ENCODE measurements at places on chromosomes 7 and 10. TPM values are rescaled to one million over a fixed set of nuclear protein-coding genes. Genes with fewer than 3 reads are reported as not detected.

The ITGA8 gene
- polyA plus RNA-seq: not detected

The CRTAC1 gene
- polyA plus RNA-seq: not detected

DNA sequence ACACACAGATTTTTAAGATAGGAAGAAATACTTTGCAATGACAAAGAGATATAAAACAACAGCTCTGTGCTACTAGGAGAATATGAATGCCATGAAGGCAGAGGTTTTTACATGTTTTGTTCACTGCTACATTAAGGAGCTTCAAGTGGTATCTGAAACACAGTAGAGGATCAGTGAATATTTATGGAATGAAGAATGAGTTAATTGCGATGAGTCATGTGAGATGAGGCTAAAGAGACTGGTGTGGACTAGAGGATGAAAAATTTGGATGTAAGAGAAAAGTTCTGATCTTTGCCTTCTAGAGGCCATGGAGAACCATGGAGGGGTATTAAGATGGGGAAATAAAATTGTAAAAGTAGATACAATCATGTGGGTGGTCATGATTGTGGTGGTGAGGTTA is 434.2 kb downstream of the PHTF2 start:
- no peak for DNase-seq

The CAPZA2 gene
- 67.0 TPM for polyA plus RNA-seq

The ATRNL1 gene
- not detected for polyA plus RNA-seq

DNA sequence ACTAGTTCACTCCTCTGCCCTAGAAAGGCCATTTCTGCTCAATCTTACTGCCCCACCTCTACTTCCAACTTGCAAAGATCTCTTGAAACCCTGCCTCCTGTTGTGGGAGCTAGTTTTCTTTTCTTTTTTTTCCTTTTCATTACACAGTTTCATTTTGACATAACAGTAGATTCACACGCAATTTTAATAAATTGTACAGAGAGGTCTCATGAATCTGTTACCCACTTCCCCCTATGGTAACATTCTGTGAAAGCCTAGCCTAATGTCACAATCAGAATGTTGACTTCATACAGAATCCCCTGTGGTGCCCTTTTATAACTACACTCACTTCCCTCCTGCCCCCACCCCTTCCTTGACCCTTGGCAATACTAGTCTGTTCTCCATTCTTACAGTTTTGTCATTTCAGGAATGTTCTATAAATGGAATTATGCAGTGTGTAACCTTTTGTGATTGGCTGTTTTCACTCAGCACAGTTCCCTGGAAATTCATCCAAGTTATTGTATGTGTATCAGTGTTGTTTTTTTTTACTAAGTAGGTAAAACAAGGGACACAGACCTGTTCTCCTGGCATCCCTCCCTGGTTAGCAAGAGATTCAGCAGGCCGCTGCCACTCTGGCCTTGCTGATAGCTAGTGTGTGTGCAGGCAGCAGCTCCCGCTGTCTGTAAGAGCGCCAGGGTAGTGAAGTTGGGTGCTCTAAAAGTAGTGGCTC is 21.5 kb downstream of the CHST3 start:
- DNase-seq: peak; percentile 26

DNA sequence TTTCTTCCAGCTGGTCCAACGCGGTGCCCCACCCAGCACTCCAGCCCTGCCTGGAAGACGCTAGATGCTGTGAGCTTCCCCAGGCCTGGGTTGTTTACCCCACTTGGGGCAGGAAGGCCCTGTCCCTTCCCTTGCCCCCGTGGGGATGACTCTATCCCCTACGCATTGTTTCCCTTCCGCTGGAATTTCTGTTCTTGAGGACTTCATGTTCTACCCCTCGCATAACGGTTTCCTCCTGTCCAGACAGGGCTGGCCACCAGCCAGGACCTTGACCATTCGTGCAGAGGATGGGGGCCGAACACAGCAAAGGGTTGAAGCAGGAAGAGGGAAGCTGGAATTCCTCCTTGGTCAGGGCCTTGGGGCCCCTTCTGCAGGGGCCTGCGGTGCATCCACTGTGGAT is 14.7 kb upstream of the SERPINE1 start:
- no peak for DNase-seq

DNA sequence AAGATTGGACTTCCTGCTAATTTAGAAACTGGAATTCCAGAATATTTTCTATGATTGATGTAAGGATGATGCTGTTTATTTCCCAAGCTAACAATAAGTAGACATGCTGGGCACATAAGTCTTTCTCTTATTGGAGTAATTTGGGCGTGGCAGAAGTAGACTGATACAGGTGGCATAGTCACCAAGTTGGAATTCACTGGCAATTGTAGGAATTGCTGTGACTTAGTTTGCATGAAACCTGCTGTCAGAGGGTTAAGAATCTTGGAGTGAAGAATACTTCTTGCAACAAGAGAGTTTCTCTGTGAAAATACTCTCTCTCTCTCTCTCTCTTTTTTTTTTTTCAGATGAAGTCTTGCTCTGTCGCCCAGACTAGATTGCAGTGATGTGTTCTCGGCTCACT is 569.7 kb downstream of the REEP3 start:
- no peak for DNase-seq

DNA sequence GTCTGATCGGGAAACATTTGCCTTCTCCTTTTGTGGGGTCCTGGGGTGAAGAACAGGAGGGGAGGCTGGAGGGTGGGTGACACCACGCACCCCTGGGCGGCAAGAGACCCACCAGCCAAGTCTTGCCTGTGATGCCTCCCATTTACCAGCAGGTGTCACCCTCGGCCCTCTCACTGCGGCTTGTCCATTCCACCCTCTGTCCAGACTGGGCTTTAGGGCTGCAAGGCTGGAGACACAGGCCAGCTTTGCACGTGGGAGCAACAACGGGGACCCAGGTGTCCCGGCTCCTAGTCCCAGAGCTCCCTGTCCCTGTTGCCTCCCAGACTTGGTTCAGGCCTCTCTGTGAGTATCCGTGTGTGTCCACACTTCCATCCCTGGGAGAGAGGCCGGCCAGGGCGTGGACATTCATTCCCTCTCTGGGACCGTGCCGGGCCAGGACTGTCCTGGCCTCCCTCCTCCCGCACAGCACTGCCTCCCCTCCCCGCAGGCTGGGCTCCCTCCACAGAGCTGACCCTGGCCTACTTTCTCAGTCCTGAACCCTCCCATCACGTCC is 36.2 kb upstream of the GTF2IRD1 start:
- peak; percentile 35 for DNase-seq

DNA sequence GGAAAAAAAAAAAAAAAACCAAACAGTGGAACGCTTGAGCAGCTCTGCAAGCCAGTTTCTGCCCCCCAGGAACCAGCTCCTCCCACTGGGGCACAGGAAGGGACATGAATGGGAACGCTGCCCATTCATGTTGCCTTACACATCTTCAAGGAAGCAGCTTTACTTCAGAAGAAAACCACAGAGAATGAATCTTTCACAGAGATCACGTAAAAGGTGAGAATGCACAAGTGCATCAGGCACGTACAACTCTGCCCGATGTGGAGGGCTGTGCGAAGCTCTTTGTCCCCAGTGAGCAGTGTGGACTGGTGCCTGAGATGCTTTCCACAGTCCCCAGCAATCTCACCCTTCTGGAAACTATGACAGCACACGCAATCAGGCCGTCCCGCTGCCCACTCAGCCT is 106.2 kb downstream of the DLG5 start:
- no peak for DNase-seq

DNA sequence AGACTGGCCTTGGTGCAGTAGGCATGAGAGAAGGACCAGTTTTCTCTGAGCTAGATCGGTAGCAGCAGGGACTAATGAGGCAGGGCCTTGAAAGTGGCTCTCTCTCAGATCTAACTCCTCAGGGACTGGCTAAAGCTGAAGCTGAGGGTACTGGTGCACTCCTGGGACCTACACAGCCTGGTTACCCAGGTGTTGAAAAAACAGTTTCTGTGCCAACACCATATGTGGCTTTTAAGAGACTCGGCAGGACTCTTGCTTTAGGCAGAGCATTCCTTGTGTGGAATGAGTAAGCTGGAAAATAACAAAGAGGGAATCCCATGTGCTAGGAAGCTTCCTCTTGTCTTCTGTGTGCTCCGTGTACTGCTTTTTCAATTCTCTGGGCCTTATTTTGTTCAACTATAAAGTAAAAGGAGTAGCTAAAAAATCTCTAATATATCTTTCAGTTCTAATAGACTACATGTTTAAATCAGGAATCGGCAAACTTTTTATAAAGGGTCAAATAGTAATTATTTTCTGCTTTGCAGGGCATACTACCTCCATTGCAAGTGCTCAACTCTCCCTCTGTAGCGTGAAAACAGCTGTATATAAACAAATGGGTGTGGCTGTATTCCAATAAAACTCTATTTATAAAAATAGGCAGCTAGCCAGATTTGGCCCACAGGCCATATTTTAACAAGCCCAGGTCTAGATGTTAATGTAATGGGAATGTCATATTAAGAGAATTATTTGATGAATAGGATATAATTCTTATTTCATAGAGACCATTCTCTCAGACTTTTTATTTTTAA is 186.1 kb upstream of the KAT6B start:
- no peak for DNase-seq

DNA sequence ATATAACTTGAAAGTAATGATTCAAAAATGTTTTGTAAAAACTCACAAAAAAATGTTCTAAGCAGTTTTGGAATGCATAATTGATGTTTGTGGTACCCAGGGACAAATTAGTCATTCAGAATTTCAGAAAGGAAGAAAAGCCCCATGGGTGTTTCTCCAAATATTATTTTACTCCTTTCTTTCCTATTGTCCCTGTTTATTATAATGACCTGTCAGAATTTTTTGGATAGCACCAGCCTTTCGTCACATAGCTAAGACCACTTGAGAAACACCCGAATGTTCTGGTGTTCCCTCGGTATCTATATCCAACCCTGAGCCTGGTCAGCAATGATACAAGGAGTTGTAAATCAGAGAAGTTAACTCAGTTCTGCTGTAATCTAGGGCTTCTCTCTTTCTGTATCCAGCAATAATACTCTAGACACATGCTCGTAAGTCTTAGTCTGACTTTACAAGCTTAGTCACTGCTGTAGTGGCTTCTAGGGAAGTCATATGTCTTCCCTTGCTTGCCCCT is 64.8 kb upstream of the MEOX2 start:
- DNase-seq: no peak

DNA sequence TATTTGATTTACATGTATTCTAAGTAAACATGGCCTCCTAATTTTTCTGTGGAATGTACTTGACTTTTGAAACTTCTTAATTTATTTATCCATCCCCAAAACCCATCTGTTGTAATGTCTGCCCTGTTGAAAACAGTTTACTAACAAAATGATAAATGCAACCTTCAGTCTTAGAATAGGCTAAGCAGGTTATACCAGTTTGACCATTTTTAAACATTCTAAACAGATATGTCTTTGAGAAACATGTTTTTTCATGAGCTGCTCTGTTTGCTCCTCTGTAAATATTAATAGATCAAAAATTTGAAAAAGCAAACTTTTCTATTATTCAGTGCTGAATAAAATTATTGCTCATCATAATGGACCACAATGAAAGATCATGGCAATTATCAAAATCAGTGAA is 33.4 kb upstream of the NRBF2 start:
- no peak for DNase-seq

The DNAH11 gene
- polyA plus RNA-seq: not detected

DNA sequence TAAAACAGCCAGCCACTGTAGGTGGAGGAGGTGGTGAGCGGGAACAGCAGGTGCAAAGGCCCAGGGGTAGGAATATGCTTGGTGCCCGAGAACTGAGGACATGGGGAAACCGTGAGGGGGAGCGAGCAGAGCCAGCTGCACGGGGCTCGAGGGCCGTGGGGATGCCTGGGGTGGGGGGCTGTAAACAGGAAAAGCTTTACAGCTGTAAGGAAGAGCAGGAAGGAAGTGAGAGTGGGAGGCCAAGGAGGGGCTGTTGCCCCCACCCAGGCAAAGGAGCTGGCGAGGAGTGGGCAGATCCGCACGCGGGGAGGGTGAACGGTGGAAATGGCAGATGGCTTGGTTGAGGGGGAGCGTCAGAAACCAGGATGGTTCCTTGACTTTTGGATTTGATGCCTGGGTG is 34.4 kb downstream of the ZMIZ1 start:
- DNase-seq: no peak

GRCh38 chr10:53886325-53887300 is 914.4 kb downstream of the PCDH15 start:
- DNase-seq: no peak

The KCNH2 gene
- polyA plus RNA-seq: not detected

The MLXIPL gene
- polyA plus RNA-seq: not detected

The CSTF2T gene
- 0.99 TPM for polyA plus RNA-seq

The CROT gene
- 0.69 TPM for polyA plus RNA-seq

The PTN gene
- not detected for polyA plus RNA-seq

GRCh38 chr10:77643795-77644468 is 6.3 kb upstream of the KCNMA1 start:
- DNase-seq: peak; percentile 47

- DNase-seq: no peak
These were observed 122.1 kb upstream of the KMT2E start for GRCh38 chr7:104891949-104892348.

The CYP3A7 gene
- polyA plus RNA-seq: not detected

The SLIT1 gene
- 0.16 TPM for polyA plus RNA-seq

- no peak for DNase-seq
These were observed 179.8 kb upstream of the PFKP start for GRCh38 chr10:2887391-2888070.

GRCh38 chr10:50291261-50291850 is 40.0 kb upstream of the ASAH2 start:
- no peak for DNase-seq

- no peak for DNase-seq
These were observed 113.5 kb upstream of the IL6 start for GRCh38 chr7:22613496-22613895.

GRCh38 chr7:144437370-144438191 is 34.1 kb upstream of the NOBOX start:
- DNase-seq: no peak

DNA sequence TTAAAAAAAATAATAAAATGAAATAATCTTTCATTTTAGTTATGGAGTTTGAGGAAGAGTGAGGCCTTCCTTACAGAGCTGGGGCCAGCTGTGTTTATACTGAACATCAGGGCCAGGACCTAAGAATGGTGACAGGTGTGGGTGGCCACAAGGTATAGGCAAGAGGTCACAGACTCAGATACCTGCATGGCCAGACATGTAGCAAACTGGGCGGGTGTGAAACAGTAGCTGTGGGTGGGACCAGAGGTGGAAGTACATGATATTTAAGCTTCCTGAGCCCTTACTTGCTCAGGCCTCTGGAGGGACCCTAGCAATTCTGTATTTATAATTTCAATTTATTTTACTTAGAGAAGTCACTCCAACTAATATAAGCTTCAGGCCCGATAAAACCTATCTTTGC is 27.7 kb upstream of the CAMK1D start:
- no peak for DNase-seq

- DNase-seq: peak; percentile 98
These were observed at the start of gene NCOA4 for GRCh38 chr10:46030091-46030937. Gene NCOA4 (minus strand): TSS chr10:46030623. CDS start chr10:46016680, 13,943 bp downstream.

The CYP3A4 gene
- polyA plus RNA-seq: not detected

Data from CD14-positive monocyte (primary cell).